ENCODE measurements at places on chromosomes 7 and 10. TPM values are rescaled to one million over a fixed set of nuclear protein-coding genes. Genes with fewer than 3 reads are reported as not detected.

The TMEM184A gene
- total RNA-seq = not detected

The WEE2 gene
- not detected for total RNA-seq

The PRTFDC1 gene
- total RNA-seq = 2.0 TPM

The SKIDA1 gene
- total RNA-seq = 0.58 TPM

The ADAMTS14 gene
- not detected for total RNA-seq

The HOGA1 gene
- not detected for total RNA-seq

The SPRN gene
- total RNA-seq = not detected

The RPEL1 gene
- total RNA-seq = not detected

The CCZ1B gene
- total RNA-seq = 64.0 TPM

The ITIH2 gene
- not detected for total RNA-seq

The KIF11 gene
- 55.2 TPM for total RNA-seq

The LOXL4 gene
- total RNA-seq = not detected

The CNPY1 gene
- not detected for total RNA-seq

The KEL gene
- 0.94 TPM for total RNA-seq

The SLC26A3 gene
- not detected for total RNA-seq

The SVOPL gene
- total RNA-seq = 4.9 TPM

The NEURL1 gene
- total RNA-seq = 2.0 TPM

The ENTPD1 gene
- 11.6 TPM for total RNA-seq

The PVRIG gene
- total RNA-seq = 86.1 TPM

The TET1 gene
- total RNA-seq = 3.8 TPM

The RELN gene
- not detected for total RNA-seq

The RBM33 gene
- 119 TPM for total RNA-seq

The FBXL13 gene
- total RNA-seq = 1.4 TPM

The SEMA4G gene
- total RNA-seq = 0.54 TPM

The WNT16 gene
- not detected for total RNA-seq
